Articular chondrocyte of knee joint (primary cell): ENCODE measurements at places on chromosomes 7 and 10. TPM values are rescaled to one million over a fixed set of nuclear protein-coding genes. Genes with fewer than 3 reads are reported as not detected.

GALNT17 gene
- total RNA-seq, result under 0.01 and 0.26 TPM in 2 replicates

ASAH2B gene
- total RNA-seq, result 4.6 and 6.3 TPM in 2 replicates

TAS2R3 gene
- 2.9 and 4.1 TPM in 2 replicates for total RNA-seq

STOX1 gene
- total RNA-seq, result under 0.01 and 0.11 TPM in 2 replicates

SDK1 gene
- total RNA-seq, result under 0.01 and 0.26 TPM in 2 replicates

TRPV5 gene
- not detected in 2 replicates for total RNA-seq

ZNF32 gene
- 29.5 and 32.9 TPM in 2 replicates for total RNA-seq

NUTM2E gene
- 0.13 TPM in 1 of 2 replicates, not detected in the other for total RNA-seq

NEUROG3 gene
- total RNA-seq, result not detected in 2 replicates

MYO3A gene
- total RNA-seq, result not detected in 2 replicates

EPO gene
- not detected in 2 replicates for total RNA-seq

STX1A gene
- total RNA-seq, result 11.2 and 17.0 TPM in 2 replicates

WDR91 gene
- total RNA-seq, result 8.0 and 10.1 TPM in 2 replicates

SPDYE9 gene
- under 0.01 TPM in 1 of 2 replicates, not detected in the other for total RNA-seq

NYAP1 gene
- 1.1 and 1.8 TPM in 2 replicates for total RNA-seq

CDHR1 gene
- 0.11 and 0.26 TPM in 2 replicates for total RNA-seq

NXPH1 gene
- total RNA-seq, result not detected in 2 replicates

ESYT2 gene
- total RNA-seq, result 164 and 171 TPM in 2 replicates

EPDR1 gene
- total RNA-seq, result 50.4 and 108 TPM in 2 replicates

TEX47 gene
- not detected in 2 replicates for total RNA-seq

TMEM176B gene
- not detected in 2 replicates for total RNA-seq

LSM8 gene
- total RNA-seq, result 32.4 and 42.2 TPM in 2 replicates

ZNF736 gene
- 16.5 and 17.7 TPM in 2 replicates for total RNA-seq

C10orf67 gene
- total RNA-seq, result not detected in 2 replicates

PROSER2 gene
- 8.1 and 8.4 TPM in 2 replicates for total RNA-seq

ABCB1 gene
- total RNA-seq, result 0.32 TPM in 1 of 2 replicates, not detected in the other

PRF1 gene
- total RNA-seq, result not detected in 2 replicates

CCL24 gene
- total RNA-seq, result not detected in 2 replicates

SPAM1 gene
- total RNA-seq, result not detected in 2 replicates

UCN3 gene
- total RNA-seq, result not detected in 2 replicates

SUN3 gene
- not detected in 2 replicates for total RNA-seq
